ENCODE measurements at places on chromosomes 7 and 10.

DNA sequence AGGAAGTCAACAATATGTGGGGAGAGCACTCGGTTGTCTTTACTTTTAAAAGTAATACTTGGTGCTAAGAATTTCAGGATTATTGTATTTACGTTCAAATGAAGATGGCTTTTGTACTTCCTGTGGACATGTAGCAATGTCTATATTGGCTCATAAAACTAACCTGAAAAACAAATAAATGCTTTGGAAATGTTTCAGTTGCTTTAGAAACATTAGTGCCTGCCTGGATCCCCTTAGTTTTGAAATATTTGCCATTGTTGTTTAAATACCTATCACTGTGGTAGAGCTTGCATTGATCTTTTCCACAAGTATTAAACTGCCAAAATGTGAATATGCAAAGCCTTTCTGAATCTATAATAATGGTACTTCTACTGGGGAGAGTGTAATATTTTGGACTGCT, 32.7 kb downstream of the SIRT1 start:
- no peak for DNase-seq

DNA sequence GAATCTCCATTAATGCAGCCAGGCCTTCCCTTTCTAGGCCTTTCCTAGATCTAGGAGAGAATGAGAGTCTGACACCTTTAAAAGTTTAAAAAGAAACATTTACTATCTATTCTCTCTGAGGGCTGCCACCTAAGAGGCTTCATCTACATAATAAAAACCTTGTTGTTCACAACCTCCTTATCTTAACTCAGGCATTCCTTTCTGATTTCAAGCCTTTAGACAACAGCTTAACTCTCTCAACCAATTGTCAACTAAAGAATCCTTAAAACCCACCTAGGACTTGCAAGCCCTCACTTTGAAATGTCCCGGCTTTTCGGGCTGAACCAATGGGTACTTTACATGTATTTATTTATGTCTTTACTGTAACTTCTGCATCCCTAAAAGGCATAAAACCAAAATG, 64.3 kb upstream of the RET start:
- no peak for DNase-seq

DNA sequence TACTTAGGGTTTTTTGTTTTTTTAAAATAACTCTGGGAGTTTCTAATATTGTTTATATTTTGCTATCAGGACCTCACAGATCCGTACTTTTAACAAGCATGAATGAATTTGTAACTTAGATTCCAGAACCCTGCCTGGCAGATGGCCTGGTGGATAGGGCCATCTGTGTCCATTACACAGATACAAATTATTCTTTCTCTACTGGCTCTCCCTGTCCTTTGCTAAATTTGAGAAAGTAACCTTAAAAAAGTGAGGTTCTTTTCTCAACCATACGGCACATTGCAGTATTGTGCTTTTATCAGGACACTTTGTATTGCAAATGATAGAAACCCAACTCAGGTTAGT, 26.6 kb downstream of the LCOR start:
- no peak for DNase-seq

DNA sequence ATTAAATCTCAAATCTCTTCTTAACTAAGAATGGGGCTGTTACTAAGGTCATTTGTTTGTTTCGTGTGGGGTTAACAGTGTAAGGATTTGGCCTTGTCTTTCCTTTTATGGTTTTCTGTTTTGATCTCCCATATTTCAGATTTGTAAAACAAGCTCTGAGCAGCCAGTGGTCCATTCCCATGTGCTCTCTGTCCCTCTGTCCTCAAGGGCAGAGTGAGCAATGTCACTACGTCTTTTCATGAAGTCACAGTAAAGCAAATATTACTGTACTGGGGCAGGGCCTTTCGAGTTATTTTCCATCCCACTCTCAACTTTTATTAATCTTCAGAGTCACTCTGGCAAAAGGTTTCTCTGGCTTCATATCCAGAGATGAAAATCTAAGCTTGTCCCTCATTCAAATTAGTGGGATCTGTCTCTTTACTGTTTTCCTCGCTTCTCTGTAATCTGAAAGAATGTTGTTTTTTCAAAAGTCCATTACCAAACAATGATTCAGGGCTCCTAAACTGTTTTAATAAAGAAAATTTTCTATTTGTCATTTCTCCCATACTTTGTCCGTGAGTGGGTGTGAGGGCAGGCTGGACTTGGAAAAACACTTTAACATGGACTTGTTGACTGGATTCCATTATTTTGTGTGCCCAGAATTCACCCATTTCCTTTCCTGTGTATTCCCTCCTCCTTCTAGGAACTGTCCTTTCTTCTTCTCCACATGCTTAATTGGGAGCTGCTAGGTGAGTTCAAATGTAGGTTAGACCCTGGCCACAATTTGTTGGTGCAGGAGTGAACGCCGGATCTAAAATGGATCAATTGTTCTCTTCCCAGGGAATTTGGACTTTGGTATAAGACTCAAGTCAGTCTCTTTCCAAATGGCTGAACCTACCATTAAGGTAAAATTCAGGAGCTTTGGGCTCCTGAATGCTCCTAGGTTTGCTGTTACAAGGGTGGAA, 42.1 kb upstream of the NAMPT start:
- no peak for DNase-seq

- DNase-seq: no peak
Measured at GRCh38 chr7:130393841-130394411, 13.6 kb downstream of the CPA1 start.

- no peak for DNase-seq
Measured at GRCh38 chr7:55527307-55527706, 45.0 kb downstream of the VOPP1 start.

DNA sequence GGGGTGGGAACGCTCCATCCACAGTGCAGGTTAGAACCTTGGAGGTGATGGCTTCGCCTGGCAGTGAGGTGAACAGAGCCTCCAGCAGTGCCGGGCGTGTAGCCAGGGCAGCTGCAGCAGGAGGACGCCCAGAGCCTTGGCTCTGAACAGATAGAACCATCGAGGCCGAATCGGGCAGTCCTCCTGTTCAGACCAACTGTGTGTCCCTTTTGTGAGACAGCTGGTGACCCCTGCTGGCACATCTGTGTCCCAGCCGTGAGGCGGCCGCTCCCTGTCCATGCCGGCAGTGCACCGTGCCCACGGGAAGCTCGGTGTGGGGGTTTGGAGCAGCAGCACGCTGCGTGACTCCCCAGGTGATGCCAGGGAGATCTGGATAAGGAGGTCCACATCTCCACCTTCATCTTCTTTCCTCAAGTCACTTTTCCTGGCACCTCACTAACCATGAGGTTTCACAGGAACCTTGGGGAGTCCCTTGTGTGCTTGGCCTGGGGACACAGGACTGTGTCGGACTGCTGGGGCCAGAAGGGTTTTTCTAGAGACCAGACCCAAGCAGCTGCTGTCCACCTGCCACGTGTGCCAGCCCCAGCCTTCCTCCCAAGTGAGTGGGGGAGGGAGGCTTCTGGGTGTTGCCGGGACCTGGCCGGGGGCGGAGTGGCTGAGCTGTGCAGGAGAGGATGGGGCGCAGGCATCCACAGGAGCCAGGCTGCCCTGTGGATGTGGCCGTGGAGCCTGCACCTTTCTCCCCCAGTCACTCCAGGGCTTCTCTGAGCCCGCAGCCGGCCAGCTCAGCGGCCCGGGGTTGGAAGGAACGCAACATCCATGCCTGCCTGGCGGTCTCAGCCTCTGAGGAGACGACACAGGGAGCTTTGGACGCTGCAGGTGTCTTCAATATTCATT, 69.4 kb downstream of the DNAJB6 start:
- DNase-seq: no peak

GRCh38 chr7:50631639-50632038, 66.4 kb upstream of the DDC start:
- no peak for DNase-seq

DNA sequence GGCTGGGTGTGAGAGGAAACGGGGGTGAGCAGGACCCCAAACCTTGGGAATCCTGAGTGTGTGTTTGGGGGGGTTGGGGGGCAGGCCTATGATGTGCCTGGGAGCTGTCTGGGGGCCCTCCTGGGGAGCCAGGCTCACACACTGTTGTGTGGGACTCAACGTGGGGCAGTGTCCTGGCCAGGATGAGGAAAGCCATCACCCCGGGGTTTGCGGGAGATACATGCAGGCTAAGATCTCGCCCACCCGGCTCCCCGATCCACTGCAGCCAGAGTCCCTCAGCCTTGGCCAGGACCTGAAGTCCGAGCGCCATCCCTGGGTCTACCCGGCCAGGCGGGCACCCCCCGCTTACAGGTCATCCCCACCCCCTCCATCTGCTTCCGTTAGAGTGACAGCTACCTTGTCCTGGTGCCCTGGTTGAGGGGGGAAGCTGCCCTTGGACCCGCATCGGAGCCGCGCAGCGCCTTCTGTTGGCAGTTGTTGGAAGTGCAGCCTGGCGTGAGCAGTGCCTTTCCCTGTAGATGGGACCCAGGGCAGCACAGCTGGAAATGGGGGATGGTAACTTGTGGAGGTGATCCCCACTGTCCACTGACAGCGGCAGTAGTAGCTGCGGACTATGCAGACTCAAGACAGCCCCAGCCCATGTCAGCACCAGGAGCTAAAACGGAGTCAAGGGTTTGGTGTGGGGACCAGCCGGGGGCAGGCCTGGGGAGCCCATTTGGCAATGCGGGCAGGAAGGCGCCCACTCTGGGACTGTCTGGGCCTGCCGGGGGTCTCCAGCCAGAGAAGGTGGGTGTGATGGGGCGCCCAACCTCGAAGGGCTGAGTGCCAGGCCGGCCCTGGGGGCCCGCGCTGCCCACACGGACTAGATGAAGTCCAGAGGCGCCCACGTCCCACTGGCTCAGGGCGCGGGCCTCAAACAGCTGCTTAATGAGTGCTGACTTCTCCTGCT, 885.6 kb upstream of the ZNF722 start:
- no peak for DNase-seq

DNA sequence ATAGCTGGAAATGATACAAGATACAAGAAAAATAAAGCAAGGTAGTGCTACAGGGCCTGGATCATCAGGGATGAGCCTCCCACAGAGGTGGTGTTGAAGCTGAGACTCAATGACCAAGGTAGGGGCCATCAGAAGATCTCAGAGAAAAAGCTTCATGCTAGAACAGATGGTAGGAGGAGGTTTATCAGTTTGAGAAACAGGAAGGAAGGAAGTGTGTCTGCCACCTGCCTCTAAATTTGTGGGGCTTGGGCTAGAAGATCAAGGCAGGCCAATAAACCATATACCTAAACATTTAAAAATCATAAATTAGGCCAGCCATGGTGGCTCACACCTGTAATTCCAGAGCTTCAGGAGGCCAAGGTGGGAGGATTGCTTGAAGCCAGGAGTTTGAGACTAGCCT, 410.8 kb upstream of the PRKCQ start:
- DNase-seq: no peak

DNA sequence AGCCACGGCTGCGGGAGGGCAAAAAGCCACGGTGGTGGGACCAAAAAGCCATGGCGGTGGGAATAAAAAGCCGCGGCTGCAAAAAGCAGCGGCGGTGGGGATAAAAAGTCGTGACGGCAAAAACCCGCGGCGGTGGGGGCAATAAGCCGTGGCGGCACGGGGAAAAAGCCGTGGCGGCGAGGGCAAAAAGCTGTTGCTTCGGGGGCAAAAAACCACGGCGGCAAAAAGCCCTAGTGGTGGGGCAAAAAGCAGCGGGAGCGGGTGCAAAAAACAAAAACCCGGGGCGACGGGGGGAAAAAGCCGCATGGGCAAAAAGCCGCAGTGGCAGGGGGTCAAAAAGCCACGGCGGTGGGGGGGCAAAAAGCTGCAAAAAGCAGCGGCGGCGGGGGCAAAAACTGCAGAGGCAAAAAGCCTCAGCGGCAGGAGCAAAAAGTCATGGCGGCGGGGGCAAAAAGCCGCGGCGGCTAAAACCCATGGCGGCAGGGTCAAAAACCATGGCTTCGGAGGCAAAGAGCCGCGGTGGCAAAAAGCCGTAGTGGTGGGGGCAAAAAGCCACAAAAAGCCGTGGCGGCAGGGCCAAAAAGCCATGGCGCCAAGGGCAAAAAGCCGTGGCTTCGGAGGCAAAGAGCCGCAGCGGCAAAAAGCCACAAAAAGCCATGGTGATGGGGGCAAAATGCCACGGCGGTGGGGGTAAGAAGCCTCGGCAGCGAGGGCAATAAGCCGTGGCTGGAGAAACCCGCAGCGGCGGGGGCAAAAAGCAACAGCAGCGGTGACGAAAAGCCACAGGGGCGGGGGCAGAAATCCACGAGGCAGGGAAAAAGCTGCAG, 525.8 kb downstream of the ZNF33B start:
- no peak for DNase-seq

DNA sequence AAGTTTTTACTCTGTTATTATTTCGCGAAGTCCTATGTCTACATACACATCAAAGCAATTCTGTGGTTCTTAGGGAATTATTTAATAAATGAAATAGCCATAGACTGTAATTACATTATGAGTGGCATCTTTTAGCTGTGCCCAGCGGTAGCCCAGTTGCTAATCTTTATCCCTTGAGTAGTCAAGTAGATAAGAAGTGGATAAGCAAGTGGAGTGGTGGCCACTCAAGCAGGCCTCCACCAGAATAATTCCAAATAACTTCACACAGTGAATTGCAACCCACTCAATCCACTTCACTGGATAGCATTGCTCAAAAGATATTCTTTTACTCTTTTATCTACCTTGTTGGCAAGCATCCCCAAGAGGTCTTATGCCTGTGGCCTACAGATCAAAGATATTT, 349.7 kb downstream of the AUTS2 start:
- no peak for DNase-seq

DNA sequence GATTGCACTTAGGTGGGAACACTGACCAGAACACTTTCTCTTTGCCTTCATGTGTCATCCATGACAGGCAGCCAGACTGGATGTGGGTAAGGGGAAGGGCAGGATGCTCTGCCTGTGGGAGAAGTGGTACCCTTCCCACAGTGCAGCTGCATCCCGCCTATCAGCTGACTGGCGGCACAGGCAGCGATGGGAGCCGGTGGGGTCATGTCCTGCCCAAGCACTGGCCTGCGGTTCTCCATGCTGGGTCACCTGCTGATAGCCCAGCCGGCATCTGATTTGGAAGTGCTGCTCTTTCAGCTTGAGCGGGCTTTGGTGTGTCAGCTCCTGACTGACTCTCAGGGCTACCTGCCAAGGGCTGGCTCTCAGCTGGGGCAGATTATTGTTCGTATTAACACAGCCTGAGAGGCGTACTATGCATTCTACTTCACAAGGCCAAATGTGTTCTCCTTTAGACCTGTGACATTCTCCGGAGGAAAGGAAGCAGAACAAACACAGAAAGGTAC, 105.2 kb upstream of the PDLIM1 start:
- no peak for DNase-seq

DNA sequence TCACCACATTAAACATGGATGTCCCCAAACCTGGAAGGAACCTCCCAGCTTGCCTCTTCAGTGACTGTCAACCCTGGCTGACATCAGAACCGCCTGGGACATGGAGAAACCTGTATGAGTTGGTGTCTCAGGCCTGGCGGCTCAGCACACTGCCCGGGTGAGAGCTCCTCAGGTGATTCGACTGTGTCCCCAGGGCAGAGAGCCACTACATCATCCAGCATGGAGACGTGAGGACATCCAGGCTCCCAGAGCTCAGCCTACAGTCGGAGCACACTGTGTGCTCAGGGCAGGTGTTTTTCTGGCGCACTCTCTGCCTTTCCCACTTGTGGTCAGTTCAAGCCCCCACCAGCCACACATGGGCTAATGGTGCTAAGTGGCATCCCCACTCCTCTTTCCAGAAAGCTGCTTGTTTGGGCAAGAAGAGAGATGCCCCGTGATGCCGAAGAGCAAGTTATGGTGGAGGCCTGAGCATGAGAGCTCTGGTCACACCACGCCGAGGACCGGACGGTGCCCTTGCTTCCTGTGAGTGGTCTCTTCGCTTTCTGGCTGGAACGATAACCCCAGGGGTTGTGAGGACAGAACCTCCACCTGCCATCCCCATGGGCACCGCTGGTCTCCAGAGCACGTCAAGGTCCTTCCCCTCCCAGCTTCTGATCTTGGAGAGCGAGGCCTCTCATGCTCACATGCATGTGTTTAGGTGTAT, 38.5 kb downstream of the AMZ1 start:
- DNase-seq: no peak

Data from GM06990 (cell line).